Neural crest cell (in vitro differentiated cells): ENCODE measurements at places on chromosomes 16 and 17. TPM values are rescaled to one million over a fixed set of nuclear protein-coding genes. Genes with fewer than 3 reads are reported as not detected.

- DNase-seq = no peak
Measured at GRCh38 chr17:9767432-9767991, 23.9 kb downstream of the DHRS7C start.

DNA sequence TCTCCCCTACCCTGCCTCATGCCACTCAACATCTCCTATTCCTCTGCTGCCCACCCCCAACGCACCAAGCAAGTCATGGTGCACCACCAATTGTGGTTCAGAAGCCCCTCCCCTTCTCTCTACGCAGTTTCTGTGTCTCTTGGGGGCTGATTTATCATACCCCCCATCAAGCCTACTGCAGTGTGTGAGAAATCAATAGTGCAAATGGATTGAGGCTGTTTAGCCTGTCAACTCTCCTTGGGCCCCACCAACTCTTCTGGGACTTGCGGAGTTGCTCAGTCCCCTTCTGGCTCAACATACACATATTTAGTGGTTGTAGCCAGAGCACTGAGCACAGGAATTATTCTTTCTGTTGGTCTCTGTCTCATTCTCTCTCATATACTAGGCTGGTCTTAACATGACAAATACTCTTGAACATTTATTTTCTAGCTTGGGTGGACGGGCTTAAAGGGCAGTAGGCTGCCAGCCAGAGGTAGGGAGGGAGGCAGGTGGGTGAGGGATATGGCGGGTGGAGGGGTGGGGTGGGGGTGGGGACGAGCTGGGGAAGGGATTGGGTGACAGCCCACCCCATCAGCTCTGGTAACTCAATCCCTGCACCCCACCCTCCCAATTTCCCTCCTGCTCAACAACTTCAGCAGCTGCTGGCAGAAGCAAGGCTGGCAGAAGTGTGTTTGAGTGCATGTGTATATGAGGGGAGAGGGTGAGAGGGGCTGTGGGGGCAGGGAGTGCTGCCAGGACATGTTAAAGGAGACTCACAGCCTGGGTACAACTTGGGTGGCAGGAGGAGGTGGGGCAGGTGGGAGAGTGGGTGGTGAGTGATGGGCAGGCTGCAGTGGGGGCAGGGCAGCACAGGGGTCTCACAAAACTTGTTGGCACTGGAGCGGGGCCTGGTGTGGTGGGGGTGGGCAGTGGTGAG is 4.9 kb downstream of the RARA start:
- no peak for DNase-seq

DNA sequence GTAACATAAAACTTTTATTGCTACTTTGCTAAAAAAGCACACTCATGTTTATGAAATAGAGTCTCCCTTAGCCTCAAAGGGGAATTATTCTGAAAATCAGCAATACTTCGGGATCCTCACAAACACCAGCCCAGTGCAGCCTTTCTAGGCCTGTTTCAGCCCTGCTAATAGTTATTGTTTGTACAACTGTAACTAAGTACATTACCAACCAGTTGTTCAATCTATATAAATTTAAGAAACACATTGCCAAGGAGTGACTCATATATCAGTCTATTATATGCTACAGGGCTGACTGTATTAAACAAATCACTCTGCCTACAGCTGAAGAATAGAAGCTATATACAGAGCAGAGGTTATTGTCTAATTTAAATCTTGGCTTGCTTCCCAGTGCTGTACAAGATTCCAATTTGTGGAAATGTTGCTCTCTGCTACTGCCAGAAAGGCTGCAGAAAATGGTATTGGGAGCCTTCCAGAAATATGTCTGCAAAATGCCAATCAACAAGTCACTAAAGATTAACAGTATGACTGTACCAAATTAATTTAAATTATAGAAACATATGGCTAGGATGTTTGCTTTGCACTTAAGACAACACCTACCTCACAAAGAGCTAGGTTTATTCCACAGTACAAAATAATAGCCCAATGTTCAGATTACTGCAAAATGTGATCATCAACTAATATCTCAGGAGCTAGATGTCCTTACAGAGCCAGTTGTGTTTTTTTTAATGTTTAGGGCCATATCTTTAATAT is 49.7 kb downstream of the TOX3 start:
- DNase-seq = no peak

The UNC13D gene
- 1.1 and 3.1 TPM in 2 replicates for total RNA-seq
